ENCODE measurements at places on chromosomes 13 and 19. TPM values are rescaled to one million over a fixed set of nuclear protein-coding genes. Genes with fewer than 3 reads are reported as not detected.

- peak; percentile 90 for DNase-seq
- peaks cover 3% of the 10 kb centered on the region for H3K27me3 ChIP-seq
- peak overlapping the region; percentile 88 for H3K27ac ChIP-seq
- H3K4me1 ChIP-seq: peaks cover 20% of the 10 kb centered on the region
- H3K36me3 ChIP-seq: no peaks in the 10 kb centered on the region
- peak overlapping the region; percentile 95 for H3K4me3 ChIP-seq
Measured at GRCh38 chr19:49150106-49150943, 4.9 kb downstream of the HRC start.

- peak overlapping the region; percentile 59 for H3K4me3 ChIP-seq
- H3K27me3 ChIP-seq: peaks cover 62% of the 10 kb centered on the region
- peaks cover 5% of the 10 kb centered on the region for H3K4me1 ChIP-seq
- no peak for DNase-seq
- no peaks in the 10 kb centered on the region for H3K36me3 ChIP-seq
Measured at GRCh38 chr19:1068009-1069001, 1.3 kb downstream of the ARHGAP45 start.

IGSF23 gene
- total RNA-seq: 0.93 TPM

ZNF793 gene
- total RNA-seq: 13.6 TPM

DNA sequence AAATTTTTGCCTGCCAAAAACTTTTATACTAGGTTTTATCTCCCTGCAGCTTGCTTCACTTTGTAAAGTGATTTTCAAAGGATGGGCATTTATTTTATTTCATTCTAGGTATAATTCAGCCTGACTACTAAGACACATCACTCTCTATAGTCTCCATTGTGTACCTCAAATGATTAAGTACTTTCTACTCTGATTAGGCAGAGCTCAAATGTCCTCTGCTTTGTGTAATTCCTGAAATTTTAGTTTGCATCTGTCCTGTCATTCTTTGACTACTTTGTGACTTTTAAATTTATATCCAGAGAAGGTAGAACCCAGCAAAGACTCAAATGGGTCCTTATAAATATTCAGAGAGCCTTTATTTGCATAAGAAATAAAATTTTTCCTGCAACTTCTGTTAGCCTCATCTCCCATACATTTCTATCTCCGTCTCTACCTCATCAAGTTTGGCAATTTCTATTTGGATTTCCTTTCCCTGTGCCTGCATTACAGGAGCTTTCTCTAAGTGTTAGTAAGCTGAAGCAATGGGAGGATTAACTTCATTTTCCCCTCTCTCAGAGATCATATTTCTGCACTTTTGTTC, 1038.0 kb upstream of the ATXN8OS start:
- H3K27ac ChIP-seq: no peak overlapping the region
- H3K36me3 ChIP-seq: no peaks in the 10 kb centered on the region
- no peak overlapping the region for H3K4me3 ChIP-seq
- H3K4me1 ChIP-seq: peaks cover 4% of the 10 kb centered on the region

- H3K4me1 ChIP-seq: peaks cover 33% of the 10 kb centered on the region
- no peak overlapping the region for H3K4me3 ChIP-seq
- no peak for DNase-seq
- H3K36me3 ChIP-seq: no peaks in the 10 kb centered on the region
- H3K27me3 ChIP-seq: no peaks in the 10 kb centered on the region
Measured at GRCh38 chr19:4979211-4979807, 10.4 kb downstream of the KDM4B start.

DNA sequence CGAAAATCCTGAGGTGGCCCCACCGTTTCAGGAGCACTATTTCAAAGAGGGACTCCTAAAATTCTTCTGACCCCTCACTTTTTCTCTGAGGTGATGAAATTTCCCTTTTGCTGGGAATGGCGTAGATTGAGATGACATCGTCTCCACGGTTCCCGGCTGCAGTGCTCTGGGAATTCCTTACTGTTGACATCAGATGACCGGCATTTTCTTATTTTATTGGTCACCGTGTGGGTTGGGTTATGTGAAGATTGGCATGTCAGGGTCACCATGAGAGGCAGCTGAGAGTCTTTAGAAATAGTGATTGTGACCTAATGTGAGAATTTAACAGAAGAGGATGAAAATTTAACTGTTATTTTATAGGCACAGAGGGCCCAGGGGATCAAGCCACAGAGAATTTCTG, 356.7 kb downstream of the FGF9 start:
- H3K27me3 ChIP-seq: no peaks in the 10 kb centered on the region
- no peak overlapping the region for H3K27ac ChIP-seq
- no peaks in the 10 kb centered on the region for H3K4me1 ChIP-seq
- H3K4me3 ChIP-seq: no peak overlapping the region

- no peaks in the 10 kb centered on the region for H3K36me3 ChIP-seq
- H3K4me3 ChIP-seq: peak overlapping the region; percentile 73
- peak overlapping the region; percentile 94 for H3K27ac ChIP-seq
- peaks cover 20% of the 10 kb centered on the region for H3K27me3 ChIP-seq
- DNase-seq: no peak
- no peaks in the 10 kb centered on the region for H3K4me1 ChIP-seq
Measured at GRCh38 chr19:13260883-13261653, 110.9 kb downstream of the IER2 start.

- peaks cover 4% of the 10 kb centered on the region for H3K36me3 ChIP-seq
- DNase-seq: no peak
- peak overlapping the region; percentile 99 for H3K27ac ChIP-seq
- peak overlapping the region; percentile 99 for H3K4me3 ChIP-seq
Measured at GRCh38 chr19:49814010-49814409, 918 bp upstream of the FUZ start.

- no peak overlapping the region for H3K4me3 ChIP-seq
- H3K27ac ChIP-seq: no peak overlapping the region
- H3K4me1 ChIP-seq: no peaks in the 10 kb centered on the region
- H3K27me3 ChIP-seq: no peaks in the 10 kb centered on the region
- peaks cover 4% of the 10 kb centered on the region for H3K36me3 ChIP-seq
Measured at GRCh38 chr19:23283925-23284324, 33.7 kb upstream of the ZNF724 start.

GRCh38 chr13:112905990-112906641, 62.9 kb upstream of the MCF2L start:
- H3K36me3 ChIP-seq: no peaks in the 10 kb centered on the region
- peak overlapping the region; percentile 11 for H3K27ac ChIP-seq
- no peak overlapping the region for H3K4me3 ChIP-seq
- H3K4me1 ChIP-seq: peaks cover 31% of the 10 kb centered on the region
- no peak for DNase-seq

DNA sequence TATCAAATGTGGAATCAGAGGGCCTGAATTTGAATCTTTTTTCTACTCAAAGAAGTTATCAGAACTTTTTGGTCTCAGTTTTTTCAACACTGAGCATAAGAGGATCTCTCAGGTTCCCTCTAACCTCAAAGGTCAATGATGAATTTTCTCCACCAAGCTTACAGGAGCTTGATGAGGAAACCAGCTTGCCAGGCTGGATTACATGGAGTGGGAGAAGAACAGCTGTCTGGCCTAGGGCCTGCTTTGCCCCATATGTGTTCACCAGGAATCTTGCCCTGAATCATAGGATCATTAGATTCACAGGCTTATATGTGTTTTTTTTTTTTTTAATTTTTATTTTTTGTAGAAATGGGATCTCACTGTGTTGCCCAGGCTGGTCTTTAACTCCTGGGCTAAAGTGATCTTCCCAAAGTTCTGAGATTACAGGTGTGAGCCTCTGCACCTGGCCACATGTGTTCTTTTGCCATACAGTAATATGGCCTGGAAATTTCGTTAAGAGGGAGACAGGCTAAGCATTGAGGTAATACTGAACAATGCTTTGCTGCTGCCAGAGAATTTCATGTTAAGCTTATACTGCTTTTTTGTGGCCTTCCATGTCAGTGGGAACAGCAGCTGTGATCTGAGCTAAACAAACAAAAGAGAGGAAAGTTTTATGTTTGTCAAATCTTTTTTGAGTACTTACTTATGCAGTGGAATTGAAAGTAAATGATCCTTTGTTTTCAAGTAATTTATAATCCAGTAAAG, 110.6 kb downstream of the DNAJC3 start:
- DNase-seq: no peak
- peaks cover 33% of the 10 kb centered on the region for H3K36me3 ChIP-seq
- no peak overlapping the region for H3K27ac ChIP-seq
- H3K4me3 ChIP-seq: no peak overlapping the region

GRCh38 chr19:4181053-4181508, 1.3 kb downstream of the SIRT6 start:
- H3K36me3 ChIP-seq: no peaks in the 10 kb centered on the region
- DNase-seq: no peak
- H3K4me1 ChIP-seq: peaks cover 7% of the 10 kb centered on the region
- peak overlapping the region; percentile 76 for H3K27ac ChIP-seq

DNA sequence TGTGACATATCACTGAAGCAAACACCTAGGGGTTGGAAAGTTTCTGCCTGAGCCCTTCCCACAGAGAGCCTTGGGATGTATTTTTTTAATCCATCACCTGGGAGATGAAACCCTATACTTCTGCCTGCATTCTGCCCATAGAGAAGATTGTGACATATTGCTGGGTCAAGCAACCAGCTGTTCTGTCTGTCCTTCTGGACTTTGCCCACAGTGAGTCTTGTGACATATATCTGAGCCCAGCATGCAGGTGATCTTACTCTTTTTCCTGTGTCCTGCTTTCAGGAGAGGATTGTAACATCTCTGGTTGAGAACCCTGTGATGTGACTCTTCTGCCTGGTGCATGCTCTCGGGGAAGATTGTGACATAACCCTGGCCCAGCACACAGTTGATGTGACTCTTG, 24.9 kb upstream of the ZNF681 start:
- no peak overlapping the region for H3K4me3 ChIP-seq
- DNase-seq: no peak
- no peaks in the 10 kb centered on the region for H3K4me1 ChIP-seq
- H3K27me3 ChIP-seq: no peaks in the 10 kb centered on the region
